ENCODE measurements at places on chromosomes 5 and 9.

- DNase-seq, result no peak
Measured at GRCh38 chr5:6715271-6715670, 2.0 kb downstream of the TENT4A start.

GRCh38 chr5:139512786-139513390, 30.3 kb upstream of the STING1 start:
- no peak for DNase-seq

- DNase-seq, result peak; percentile 65
Measured at GRCh38 chr5:68252673-68253623, 37.4 kb downstream of the PIK3R1 start.

GRCh38 chr5:142339781-142340180, 15.0 kb upstream of the SPRY4 start:
- no peak for DNase-seq

DNA sequence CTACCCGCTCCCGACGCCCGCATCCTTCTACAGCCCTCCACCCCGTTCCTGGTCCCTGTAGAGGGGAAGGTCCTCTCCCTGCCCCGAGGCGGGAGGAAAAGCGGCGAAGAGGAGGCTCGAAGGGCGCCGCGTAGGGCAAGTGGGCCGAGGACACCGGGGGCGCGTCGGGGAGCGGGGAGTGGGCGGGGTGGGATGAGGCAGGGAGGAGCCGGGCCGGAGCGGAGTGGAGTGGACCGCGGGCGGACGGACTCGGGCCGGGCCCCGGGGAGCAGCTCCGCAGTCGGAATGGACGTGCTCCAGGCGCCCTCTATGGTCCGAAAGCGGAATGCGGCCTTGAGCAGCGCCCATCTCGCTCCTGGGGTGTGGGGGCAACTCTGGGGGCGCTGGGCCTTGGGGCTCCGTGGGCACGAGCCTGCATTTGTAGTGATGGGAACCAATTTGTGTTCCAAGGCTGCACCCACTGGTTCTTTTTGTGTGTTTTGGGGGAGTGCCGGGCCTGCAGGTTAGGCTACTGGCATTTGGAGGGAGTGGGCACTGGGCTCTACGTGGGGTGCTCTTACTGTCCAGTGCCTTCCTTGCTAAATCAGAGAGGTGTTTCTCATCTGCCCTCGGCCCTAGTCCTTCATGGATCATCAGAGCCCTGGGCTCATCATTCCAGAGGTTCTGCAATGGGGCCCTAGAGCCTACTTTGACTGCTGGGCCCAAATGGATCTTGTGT, 7.3 kb downstream of the IRX1 start:
- peak; percentile 58 for DNase-seq

DNA sequence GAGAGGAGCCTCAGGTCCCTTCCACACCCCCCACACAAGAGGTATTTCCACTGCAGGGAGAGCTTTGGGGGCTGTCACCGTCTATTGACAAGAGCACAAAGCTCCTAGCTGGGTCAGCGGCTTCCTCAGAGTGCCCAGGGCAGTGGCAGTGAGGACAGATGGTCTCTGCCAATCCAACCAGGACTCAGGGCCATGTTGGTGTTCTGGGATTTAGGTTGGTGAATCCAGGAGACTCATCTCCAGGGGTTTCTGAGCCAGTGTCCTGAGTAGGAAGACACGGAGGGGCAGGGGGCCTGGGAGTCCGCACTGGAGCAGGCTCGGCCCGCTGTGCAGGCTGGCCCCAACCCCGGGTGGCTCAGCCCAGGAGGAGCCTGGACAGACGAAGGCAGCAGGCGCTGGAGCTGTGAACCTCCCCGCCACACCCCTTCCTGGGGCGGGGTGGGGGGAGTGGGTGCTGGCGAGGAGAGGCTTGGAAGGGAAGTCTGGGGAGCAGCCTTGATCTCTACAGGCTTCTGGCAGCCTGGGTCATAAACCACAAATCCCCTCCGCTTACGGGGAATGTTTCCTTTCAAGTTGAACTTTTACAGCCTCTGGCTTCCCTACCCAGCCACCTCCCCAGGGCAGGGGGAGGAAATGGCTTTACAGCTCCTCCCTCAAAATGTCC, 19.6 kb downstream of the CRB2 start:
- DNase-seq, result no peak

- no peak for DNase-seq
Measured at GRCh38 chr9:131233556-131233955, 42.8 kb downstream of the FAM78A start.

GRCh38 chr5:5306696-5307095, 115.8 kb upstream of the ICE1 start:
- peak; percentile 85 for DNase-seq

DNA sequence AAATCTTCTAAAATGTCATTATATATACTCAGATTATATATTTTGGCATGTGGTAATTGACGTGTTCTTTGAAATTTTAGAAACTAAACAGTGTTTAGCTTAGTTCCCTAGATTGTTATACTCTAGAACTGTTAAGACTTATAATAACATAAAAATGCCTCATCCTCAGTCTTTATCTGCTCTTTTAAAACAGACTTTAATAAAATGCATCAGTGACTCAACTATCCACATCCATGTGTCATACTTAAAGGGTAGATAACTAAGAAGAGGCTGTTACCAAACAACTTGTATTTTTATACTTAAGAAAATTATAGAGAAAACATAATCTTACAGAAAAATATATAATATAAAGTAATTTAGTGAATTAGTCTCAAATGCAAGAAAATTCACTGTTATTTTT, 15.2 kb downstream of the NFIL3 start:
- peak; percentile 64 for DNase-seq

- no peak for DNase-seq
Measured at GRCh38 chr5:10243660-10244240, 5.9 kb downstream of the ATPSCKMT start.

DNA sequence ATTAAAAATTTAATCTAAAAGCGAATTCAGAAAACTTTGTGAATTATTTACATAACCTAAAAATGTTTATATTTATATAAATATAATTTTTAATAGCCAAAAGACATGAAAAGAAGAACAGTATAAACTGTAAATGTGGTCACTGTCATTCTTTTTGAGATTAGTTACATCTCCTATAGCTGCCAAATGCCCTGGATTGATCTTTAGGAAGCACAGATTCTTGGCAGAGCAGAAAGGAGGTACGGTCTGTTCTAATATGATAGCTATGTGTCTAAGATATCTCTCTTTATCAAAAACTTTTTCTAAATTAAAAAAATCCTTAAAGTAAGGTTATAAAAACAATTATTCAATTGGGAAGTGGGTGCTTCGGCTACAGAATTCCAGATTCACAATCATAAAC, 151.0 kb downstream of the LPAR1 start:
- DNase-seq, result no peak

DNA sequence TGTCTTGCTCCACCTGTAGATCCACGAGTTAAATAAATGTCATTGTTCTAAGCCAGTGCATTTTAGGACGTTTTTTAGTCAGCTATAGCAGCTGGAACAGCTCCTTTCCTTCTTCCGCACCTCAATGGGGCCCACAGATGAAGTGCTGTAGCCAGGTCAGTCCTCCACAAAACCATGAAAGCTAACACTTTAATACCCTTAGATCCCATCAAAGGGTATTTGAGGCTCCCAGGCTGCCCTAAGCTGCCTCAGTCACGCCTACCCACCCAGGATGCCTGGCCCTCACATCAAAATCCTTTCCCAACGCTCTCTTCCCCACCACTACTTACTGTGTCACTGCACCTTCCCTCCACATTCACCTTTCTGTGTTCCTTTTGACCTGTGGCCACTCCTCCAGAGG, 44.1 kb upstream of the ACO1 start:
- DNase-seq, result no peak

GRCh38 chr9:68951879-68952659, 61.8 kb downstream of the PRKACG start:
- DNase-seq, result no peak

DNA sequence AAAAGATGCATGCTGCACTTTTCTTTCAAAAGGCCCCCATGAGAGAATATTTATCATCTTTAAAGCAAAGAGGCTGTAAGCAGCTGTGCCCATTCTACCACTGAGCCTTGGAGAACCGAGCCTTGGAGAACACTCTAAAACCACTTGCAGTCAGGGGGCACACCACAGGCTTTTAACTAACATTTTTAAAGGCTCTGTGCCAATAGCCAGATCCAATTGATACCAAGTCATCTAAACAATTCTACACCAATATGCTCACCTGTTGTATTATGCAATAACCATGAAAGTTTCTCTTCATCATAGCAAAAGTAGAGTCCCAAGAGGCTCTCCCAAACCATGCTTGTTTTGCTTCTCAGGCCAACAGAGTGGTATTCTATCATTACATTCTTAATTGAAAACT, 1090.5 kb upstream of the SEMA6A start:
- no peak for DNase-seq

DNA sequence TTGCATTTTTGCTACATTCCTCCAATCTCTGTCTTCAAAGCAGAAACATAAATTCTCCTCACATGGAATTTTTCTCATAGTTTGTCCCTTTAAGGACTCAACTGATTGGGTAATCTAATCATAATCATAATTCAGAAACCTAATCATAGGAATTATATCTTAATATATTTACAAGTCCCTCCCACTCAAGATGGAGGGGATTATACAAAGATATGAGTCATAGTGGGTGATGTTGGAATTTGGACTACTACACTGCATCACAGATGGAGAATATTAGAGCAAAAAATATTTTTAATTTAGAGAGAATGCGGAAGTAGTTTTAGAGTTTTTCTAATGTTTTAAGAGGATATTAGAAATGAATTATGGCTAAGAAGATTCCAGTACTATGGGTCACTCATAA, 1034.0 kb downstream of the DTWD2 start:
- DNase-seq, result peak; percentile 54

- DNase-seq, result no peak
Measured at GRCh38 chr9:78112004-78112403, 80.4 kb upstream of the GNAQ start.

Data from fibroblast of skin of back (primary cell).